Activated T-helper 1 cell treated with anti-CD3 and anti-CD28 coated beads, Interleukin-2, amount 50 U/mL, for 16 hours (primary cell): ENCODE measurements at places on chromosomes 7 and 10.

DNA sequence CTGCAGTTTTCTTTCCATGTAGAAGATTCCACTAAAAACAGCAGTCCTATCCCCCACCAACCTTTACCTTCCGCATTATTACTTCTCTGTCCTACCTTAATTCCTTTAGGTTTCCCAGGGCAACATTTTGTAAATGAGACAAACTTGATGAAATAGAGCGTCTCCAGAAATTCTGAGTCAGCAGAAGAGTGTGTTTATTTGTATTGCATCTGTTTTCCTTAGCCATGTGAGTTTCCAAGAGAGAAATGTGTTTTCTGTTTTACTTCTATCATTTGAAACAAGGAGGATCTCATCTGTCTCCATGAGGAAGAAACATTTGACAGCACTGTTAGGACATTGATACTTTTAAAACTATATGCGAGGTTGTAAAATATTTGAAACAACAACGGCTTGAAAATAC lies 244.2 kb upstream of the PLXDC2 start:
- DNase-seq, result no peak

DNA sequence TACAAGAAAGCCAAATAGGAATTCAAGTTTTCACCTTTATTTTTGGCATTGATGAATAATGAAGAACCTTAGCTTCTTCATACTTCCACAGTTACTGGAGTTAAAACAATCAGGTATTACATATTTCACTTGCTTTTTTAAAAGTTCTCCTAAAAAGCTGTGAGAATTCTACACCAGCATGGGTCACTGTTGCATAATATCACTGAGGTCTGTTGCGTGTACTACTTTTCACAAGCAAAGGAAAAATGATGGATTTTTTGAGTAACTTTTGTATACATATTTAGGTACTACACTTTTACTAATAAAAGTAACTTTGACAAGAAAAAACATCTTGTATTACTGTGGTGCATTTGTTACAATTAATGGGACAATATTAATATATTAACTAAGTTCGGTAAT lies 15.2 kb downstream of the FAM24B start:
- DNase-seq, result no peak

GRCh38 chr10:59019603-59020002 lies 156.8 kb upstream of the PHYHIPL start:
- DNase-seq, result no peak

DNA sequence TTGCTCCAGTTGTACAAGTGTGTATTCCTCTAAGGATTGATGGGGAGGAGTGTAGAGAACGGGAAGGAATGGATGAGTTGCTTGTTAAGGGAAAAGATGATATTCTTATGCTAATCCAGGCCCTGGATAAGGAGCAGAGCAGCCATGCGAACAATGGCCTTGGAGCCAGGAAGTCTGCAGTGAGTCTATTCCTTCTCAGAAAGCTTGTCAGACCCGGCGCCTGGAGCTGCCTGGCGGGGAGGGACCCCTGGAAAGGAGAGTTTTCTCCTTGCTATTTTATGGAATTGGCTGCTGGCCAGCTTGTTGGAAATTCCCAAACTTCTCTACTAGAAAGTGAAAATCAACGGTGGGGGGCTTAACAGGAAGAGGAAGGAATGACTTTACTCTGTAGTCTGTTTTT lies 89.1 kb downstream of the MMRN2 start:
- DNase-seq, result no peak

DNA sequence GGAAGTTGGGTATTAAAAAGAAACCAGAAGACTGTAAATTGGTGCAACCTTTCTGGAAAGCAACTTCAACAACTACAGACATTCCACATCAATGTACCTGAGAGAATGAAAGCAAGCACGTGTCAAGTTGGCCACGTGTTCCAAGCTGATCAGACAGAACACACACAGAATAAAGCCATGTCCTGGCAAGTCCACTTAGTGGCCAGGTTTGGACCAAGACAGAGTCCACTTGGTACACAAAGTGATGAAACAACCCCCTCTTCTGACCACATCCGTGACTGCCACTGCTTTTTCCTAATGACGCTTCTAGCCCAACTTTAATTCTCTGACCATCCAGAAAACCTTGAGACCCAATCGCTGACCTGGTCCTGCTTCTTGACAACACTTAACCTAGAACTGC lies 109.4 kb downstream of the ABLIM1 start:
- no peak for DNase-seq

GRCh38 chr10:46014683-46015405 lies 15.6 kb downstream of the NCOA4 start:
- no peak for DNase-seq

DNA sequence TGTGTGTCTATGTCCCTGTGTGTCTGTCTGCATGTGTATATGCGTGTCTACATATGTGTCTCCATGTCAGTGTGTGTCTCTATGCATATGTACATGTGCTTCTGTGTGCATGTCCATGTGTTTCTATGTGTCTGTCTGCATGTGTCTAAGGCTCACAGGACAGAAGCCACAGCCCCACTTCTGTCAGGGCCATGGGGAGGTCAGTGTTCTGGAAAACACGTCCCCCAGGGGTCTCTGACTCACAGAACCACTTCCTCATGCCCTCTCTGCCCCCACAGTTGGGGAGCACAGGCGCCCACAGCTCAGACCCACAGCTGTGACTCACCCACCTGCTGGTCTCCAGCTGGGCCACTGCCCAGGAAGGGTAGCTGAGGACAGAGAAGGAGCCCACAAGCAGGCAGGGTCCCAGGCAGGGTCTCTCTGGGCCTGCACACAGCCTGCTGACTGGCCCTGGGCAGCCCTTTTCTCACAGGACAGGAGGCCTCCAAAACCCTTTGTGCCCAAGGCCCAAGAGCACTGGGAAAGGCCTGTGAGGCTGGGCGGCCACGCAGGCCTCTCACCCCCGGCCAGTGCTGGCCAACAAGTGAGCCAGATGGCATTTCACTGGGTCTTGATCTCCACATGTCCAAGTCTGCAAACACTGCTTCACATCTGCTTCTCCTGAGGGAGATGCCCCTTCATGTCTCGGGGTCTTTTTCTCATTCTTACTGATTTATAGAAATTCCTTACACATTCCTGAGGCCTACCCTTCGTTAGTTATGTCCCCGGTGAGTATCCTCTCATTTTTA lies 102.9 kb upstream of the FAM20C start:
- DNase-seq, result no peak

- DNase-seq, result no peak
Measured at GRCh38 chr7:47290867-47291266, 291.0 kb downstream of the TNS3 start.

- DNase-seq, result no peak
Measured at GRCh38 chr7:44748948-44749731, 493 bp downstream of the ZMIZ2 start.

- no peak for DNase-seq
Measured at GRCh38 chr7:370259-370625, 80.3 kb downstream of the FOXL3 start.

DNA sequence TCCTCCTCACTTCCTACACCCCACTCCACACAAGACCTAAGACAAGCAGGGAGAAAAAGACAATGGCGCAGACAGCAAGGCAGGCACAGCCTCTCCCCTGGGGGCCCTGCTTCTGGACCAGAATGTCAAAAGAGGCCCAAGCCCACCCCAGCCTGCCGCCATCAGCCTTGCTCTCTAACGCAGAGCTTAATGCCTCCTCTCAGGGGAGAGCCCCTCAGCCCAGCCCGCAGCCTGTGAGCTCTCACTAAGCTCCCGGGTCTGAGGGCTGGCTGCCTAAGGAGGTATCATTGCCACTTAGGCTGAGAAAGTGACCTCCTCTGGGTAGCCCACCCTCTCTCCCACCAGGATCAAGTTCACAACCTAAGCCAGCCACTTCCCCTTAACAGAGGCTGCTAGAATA lies 16.7 kb downstream of the SLIT1 start:
- DNase-seq, result no peak

GRCh38 chr10:71090330-71090729 lies 122.0 kb upstream of the UNC5B start:
- no peak for DNase-seq

- no peak for DNase-seq
Measured at GRCh38 chr10:5373307-5373706, 8.5 kb downstream of the UCN3 start.

GRCh38 chr7:118179191-118179590 lies 4.8 kb upstream of the LSM8 start:
- DNase-seq, result no peak

DNA sequence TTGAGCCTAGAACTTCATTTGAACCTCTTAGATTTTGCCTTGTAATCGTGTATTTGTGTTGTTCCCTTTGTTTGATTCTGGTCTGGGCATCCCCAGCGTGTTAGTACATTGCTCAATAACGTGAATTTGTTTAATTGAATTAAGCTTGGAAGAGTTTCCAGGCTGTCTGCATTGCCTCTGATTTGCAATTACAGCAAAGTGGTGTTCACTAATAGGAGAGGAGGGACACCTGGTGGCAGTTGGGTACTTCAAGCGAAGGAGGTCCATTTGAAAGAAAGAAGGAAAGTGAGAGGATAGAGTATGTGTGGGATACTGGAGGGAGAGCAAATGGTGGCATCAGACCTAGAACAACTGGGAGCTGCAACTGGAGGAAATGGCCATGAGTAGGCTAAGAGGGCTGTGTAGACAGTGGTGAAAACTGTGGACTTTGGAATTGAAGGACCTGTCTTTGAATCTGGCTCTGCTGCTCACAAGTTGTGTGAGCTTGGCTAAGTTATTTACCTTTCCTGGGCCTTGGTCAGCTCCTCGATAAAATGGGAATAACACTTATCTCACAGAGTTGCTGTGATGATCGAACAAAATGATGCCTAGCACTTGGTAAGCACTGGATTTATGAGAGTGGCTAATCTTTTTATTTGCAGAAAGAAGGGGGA lies 15.1 kb downstream of the LSMEM1 start:
- DNase-seq, result no peak

- DNase-seq, result no peak
Measured at GRCh38 chr7:4245135-4245865, 436.8 kb upstream of the FOXK1 start.

DNA sequence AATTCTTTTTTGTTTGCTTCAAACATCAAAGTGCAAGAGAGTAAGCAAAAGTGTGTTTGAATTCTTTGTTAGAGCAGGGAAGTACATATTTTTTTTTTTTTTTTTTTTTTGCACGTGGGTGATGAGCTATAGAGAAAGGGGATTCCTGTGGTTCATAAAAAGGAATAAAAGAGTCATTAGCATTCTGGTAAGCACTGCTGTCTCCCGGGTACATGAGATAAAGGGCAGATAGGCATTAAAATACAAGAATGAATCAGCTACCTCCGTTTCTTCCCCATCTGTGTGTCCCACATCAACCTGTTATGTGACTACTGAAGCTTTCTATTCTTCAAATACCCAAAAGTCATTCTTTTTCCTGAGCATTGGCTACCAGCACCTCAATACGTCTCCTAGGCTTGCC lies 102.4 kb upstream of the SEMA3D start:
- DNase-seq, result no peak

GRCh38 chr7:103951311-103951710 lies 38.1 kb downstream of the RELN start:
- DNase-seq, result no peak

DNA sequence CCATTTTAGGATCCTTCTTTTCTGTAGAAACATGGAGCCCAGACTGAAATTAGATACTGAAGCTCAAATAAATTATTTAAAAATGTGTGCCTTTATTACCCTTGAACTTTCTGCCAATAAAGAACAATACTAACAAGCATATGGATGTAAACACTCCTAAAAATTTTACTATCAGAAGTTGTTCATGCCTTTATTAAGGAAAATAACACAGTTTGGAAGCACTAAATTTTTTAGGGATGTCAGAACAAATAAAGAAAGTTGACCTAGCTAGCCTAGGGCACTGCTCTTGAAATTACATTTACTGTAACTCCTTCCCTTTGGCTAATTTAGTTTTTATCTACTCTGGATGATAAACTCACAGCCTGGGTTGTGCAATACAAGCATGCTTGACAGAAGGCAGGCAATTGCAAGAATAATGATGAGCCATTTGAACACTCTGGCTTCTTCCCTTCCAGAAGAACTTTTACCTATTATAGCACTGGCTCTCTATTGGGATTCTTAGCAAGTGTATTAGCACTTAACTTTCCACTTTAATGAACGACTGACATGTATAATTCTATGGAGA lies 351.7 kb upstream of the C7orf33 start:
- no peak for DNase-seq

DNA sequence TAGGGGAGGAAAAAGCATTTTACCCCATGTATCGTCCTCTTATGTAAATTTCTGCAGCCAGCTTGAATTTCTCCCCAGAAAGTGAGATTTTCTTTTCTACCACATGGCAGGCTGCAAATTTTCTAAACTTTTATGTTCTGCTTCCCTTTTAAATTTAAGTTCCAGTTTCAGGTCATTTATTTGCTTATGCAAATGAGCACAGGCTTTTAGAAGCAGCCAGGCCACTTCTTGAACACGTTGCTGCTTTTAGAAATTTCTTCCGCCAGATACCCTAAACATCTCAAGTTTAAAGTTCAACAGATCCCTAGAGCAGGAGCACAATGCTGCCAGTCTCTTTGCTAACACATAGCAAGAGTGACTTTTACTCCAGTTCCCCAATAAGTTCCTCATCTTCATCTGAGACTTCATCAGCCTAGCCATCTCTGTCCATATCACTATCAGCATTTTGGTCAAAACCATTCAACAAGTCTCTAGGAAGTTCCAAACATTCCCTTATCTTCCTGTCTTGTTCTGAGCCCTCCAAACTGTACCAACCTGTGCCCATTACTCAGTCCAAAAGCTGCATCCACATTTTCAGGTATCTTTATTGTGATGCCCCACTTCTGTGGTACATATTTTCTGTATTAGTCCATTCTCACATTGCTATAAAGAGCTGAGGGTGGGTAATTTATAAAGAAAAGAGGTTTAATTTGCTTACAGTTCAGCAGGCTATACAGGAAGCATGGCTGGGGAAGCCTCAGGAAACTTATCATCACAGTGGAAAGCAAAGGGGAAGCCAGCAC lies 16.3 kb downstream of the EZH2 start:
- DNase-seq, result no peak

DNA sequence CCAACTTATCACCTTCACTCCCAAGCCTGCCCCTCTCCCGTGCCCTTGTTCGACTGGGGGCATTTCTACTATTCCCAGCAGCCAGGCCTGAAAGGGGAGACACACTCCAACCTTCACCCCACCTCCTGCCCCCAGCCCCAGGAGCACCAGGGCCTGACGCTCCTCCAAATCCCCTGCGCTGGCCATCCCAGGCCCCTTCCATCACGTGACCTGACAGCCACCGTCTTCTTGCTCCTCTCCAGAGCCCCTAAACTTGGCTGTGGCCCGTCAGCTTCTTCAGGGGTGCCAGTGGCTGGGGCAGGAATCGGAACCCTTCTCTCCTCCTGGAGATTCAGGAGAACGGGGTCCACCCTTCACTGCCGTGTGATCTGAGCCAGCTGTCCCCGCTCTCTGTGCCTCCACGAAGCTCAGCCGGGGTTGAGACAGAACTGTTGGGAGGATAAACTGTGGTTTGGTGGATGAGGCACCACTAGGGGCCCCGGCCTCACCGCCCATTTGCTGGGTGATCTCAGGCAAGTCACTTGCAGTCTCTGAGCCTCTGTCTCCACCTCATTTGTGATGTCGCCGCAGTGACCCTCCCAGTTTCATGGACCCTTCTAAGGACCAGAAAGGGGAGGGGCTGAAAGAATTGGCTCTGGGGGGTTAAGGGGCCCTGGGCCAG lies 91.0 kb downstream of the MYL10 start:
- no peak for DNase-seq
